ENCODE measurements at places on chromosomes 7 and 10. TPM values are rescaled to one million over a fixed set of nuclear protein-coding genes. Genes with fewer than 3 reads are reported as not detected.

Gene TMEM236
- total RNA-seq: under 0.01 TPM

Gene ANK3
- total RNA-seq: 167 TPM

Gene PDE6C
- total RNA-seq: not detected

Gene SLC26A3
- total RNA-seq: not detected

Gene LRIT1
- not detected for total RNA-seq

Gene OR2AE1
- not detected for total RNA-seq

Gene ABCB4
- total RNA-seq: not detected

Gene UPK3B
- not detected for total RNA-seq

Gene ZNF3
- 17.8 TPM for total RNA-seq

Gene IMMP2L
- 9.2 TPM for total RNA-seq

Gene PRR15
- total RNA-seq: 21.1 TPM

Gene FKBP9
- total RNA-seq: 329 TPM

Gene RET
- under 0.01 TPM for total RNA-seq

Gene TAX1BP1
- total RNA-seq: 64.3 TPM

Gene TFEC
- total RNA-seq: not detected

Gene ITIH5
- not detected for total RNA-seq

Gene ABCB1
- not detected for total RNA-seq

Gene GIMAP6
- 0.32 TPM for total RNA-seq

Gene TECTB
- total RNA-seq: not detected

Gene THSD7A
- total RNA-seq: 3.1 TPM

Gene GDF2
- total RNA-seq: not detected

Gene GLCCI1
- 1.4 TPM for total RNA-seq

Gene PDZD8
- total RNA-seq: 22.2 TPM

Gene ZNF789
- total RNA-seq: 1.9 TPM

Gene HOXA4
- total RNA-seq: not detected

Gene MKI67
- 5.1 TPM for total RNA-seq

Measured in cardiac atrium fibroblast (primary cell).